ENCODE measurements at places on chromosomes 5 and 9. TPM values are rescaled to one million over a fixed set of nuclear protein-coding genes. Genes with fewer than 3 reads are reported as not detected.

DNA sequence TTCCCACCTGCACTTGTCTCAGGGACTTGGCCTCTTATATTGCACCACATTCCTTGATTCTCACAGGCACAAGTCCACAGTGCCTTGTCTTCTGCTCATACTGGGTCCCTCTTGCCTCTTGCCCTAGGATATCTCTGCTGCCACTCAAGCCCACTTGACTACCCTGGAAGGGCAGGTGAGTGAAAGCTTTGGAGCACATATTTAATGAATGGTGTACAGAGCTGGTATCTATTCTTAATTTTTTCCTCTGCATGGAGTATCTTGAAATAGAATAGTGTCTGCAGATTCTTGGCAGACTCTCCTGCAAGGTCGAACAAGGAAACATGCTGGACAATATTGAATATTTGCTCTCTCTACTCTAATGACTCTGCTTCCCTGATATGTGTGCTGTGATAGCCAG lies 1248.0 kb downstream of the MAT2B start:
- no peak for DNase-seq

DNA sequence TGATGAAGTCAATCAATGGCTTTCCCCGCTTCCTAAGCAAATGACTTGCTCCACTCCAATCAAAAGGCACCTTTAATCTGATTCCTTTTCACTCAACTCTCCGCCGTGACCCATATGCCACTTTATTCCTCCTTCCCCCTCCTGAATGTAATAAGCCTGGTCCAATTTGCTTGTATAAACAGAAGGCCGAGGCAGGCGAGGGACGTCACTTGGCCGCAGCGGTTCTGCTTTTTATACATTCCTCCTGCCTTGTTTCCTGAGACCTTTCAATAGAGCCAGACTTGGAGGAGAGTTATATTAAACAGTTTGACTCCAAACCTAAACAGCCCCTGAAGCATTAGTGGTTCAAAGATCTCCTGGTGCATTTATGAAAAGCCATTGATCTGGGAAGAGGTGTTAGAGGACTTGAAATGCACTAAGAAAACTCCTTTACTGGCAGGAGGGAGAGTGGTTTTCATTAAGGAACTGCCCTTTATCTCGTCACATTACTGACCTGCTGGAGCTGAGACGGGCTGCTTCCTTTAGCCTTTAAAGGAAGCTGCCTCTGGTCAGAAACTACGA lies 273.4 kb downstream of the SLIT3 start:
- DNase-seq: no peak

- no peak for DNase-seq
These were observed 1.5 kb upstream of the RFX3 start for GRCh38 chr9:3526997-3527940.

DNA sequence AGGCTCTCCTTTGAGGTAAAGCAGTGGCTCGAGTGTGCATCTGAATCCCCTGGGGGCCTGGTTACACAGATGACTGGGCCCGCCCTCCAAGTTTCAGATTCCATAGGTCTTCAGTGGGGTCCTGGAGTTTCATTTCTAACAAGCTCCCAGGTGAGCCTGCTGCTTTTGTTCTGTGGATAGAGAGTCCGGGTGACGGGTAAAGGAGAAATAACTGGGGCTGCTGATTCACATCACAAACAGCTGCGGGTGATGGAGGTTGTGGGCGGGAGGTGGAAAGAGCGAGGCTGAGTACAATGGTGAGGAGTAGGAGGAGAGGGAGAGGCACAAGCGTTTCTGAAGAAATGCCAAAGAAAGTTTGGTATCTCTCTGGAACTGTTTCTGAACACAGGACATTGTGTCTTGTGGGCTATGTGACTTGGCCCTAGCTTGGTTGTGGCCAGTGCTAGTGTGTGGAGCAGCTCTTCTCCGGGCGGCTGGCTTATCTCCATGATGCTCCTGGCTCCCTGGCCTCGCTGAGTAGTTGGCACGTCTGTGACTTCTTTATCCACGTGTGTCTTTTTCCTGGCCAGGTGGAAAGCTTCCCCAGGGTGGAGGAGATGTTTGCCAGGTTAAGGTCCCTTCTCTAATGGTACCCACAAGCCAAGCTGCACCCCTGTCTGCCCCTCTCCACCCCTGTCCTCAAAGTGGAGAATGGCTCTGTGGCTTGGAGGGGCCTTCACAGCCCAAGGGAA lies 61.7 kb downstream of the HSPA4 start:
- DNase-seq: no peak

- no peak for DNase-seq
These were observed 247.5 kb downstream of the MARCHF11 start for GRCh38 chr5:15932066-15932465.

GRCh38 chr5:33867241-33867640 lies 24.5 kb downstream of the ADAMTS12 start:
- DNase-seq: no peak

DNA sequence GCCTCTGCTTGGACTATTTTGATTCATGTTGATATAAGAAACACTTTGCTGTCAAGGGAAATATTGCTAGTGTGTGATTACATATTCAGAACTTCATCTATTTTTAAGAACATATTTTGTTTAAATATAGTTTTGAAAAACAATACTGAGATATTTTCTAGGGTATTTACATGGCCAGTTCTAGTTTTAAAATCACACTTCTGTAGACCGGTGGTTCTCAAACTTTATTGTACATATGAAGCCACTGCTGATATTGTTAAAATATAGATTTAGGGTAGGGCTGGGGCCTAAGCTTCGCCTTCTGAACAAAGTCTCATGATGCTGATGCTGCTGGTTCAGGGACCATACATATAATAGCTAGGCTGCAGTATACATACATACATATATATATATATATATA lies 1000.0 kb downstream of the PTPRD start:
- no peak for DNase-seq

- no peak for DNase-seq
These were observed 125.5 kb downstream of the TENT4A start for GRCh38 chr5:6838736-6839135.

GRCh38 chr5:35026941-35027340 lies 20.8 kb downstream of the AGXT2 start:
- no peak for DNase-seq

DNA sequence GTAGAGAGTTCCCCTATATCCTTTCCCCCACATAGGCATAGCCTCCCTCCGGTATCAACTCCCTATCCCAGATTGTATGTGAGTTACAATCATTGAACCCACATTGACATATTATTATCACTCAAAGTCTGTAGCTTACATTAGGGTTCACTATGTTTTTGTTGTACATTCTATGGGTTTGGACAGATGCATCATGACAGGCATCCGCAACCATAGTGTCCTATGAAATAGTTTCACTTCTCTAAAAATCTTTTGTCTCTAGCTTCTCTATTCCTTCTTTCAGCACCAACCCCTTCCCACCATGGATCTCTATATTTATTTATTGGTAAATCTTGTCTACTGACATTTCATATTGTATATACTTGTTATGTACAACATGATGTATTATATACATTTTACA lies 31.6 kb downstream of the TAF11L14 start:
- DNase-seq: no peak

DNA sequence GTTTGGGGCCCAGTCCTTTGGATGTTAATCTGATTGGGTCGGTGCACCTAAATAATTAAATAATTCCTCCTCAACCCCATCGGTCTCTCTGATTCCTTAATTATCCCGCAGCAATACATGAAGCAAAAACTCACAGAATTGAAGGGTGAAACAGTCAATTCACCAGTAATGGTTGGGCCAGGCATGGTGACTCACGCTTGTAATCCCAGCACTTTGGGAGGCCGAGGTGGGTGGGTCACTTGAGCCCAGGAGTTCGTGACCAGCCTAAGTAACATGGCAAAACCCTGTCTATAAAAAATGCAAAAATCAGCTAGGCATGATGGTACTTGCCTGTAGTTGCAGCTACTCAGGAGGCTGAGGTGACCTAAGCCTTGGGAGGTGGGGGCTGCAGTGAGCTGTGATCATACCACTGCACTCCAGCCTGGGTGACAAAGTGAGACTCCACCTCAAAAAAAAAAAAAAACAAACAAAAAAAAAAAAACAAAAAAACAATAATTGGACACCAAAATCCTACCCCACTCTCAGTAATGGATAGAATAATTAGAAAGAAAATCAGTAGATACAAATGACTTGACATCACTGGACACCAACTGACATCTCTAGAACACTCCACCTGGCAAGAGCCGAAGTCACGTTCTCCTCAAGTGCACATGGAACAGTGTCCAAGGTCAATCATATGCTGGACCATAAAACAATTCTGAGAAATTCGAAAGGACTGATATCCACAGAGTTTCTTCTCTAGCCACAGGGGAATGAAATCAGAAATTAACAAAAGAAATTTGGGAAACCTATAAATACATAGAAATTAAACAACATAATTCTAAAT lies 5.3 kb downstream of the ABO start:
- no peak for DNase-seq

DNA sequence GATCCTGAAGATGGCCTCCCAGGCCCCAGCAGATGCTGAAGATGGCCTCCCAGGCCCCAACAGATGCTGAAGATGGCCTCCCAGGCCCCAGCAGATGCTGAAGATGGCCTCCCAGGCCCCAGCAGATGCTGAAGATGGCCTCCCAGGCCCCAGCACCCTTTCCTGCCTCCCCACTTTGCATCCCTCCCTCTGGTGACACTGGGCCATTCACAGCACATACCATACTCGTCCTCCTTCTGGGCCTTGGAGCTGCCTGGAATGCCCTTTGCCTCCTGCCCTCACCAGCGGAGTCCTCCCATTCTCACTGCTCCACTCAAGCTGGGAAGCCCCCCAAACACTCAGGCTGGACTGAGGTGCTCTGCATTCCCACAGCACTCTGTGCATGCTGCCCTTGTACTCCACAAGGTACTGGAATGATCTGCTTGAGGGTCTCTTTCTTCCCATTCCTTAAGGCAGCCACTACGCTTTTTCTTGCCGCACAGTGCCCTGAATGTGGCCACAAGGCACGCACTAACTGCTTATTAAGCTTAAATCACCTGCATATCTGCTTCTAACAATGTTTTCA lies 550.0 kb downstream of the BNC2 start:
- DNase-seq: no peak

GRCh38 chr5:55991768-55992486 lies 2.8 kb downstream of the IL6ST start:
- no peak for DNase-seq

- DNase-seq: no peak
These were observed 1.8 kb upstream of the ZNF354A start for GRCh38 chr5:178732281-178732680.

DNA sequence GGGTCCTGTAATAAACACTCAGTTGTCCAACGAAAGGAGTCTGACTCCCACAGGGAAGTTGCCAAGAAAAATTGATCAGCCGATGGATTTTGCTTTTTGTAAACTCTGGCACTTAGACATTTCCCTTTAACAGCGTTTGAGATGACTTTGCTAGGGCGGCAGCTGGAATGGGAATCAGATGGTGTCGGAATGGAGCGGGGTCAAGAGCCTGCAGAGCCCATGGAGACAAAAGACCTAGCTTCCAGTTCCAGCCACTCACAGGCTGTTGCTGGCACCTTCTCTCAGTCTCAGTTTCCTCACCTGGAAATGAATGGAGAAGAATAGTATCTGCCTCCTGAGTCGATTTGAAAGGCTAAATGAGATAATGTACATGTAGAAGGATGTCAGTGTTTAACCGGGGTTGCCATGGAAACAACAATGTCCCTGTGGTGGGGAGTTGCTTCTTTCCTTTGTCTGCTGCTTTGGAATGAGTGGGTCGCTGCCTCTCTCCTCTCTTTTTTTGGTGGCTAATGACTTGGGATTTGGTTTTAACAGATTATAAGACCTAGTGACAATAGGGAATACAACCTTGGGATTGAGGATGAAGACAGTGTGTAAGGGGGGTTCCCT lies 137.4 kb downstream of the GAS1 start:
- no peak for DNase-seq

GRCh38 chr9:135949501-135950134 lies 11.6 kb downstream of the UBAC1 start:
- no peak for DNase-seq

- no peak for DNase-seq
These were observed 20.3 kb downstream of the ARPC5L start for GRCh38 chr9:124882231-124882630.

DNA sequence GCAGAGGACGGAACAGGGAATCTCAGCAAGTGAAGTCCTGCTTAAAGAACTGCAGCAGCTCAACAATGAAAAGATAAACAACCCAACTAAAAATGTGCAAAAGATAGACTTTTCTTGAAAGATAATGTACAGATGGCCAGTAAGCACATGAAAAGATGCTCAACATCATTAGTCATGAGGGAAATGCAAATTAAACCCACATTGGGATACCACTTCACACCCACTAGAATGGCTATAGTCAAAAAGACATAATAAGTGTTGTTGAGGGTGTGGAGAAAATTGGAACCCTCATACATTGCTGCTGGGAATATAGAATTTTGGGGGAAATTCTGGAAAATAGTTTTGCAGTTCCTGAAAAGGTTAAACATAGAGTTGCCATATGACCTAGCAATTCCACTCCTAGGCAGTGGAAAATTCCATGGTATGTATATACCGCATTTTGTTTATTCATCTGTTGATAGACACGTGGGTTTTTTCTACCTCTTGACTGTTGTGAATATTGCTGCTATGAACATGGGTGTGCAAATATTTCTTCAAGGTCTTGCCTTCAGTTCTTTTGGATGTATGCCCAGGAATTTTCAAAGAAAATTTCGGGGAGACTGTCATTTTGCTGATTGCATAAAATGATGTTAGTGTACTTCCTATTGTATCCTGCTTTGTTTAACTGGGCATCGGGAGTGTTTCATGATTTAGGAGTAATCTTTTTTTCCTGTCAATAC lies 7.2 kb downstream of the CNOT8 start:
- DNase-seq: no peak

GRCh38 chr9:79526149-79526672 lies 45.6 kb upstream of the TLE4 start:
- DNase-seq: no peak

DNA sequence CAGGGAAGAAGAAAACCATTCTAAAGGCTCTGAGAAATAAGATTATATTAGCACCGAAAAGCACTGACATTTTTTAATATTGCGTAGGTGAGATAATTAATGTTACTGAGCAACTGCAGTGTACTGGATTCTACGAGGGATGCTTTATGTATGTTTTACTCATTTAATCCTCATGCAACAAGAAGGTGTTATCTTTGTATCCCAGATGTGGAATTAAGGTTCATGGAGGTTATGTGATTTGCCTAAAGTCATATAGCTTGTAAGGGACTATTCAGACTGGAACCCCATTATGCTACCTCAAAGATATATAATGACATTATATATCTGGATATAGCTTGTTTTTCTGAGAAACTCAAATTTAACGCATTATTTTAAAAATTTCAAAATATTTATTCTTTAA lies 2.5 kb downstream of the FBXO4 start:
- no peak for DNase-seq

Gene FGF1
- total RNA-seq: 0.76 TPM

Gene DNAI1
- total RNA-seq: 0.43 TPM

Gene RNF145
- 28.2 TPM for total RNA-seq

Gene HRCT1
- total RNA-seq: 1.1 TPM

Gene IL4
- total RNA-seq: not detected

Gene SPATA31E1
- not detected for total RNA-seq

Gene PCDHB3
- 0.51 TPM for total RNA-seq

Gene OR1L1
- total RNA-seq: not detected

Gene SNCB
- total RNA-seq: 0.41 TPM

Gene GNPDA1
- 10.0 TPM for total RNA-seq

Gene GAPT
- 3.2 TPM for total RNA-seq

Gene ANKRD18A
- 7.0 TPM for total RNA-seq

Gene ZMAT2
- total RNA-seq: 17.6 TPM

Gene PKD2L2
- not detected for total RNA-seq

Gene PTGES
- 0.16 TPM for total RNA-seq

Gene C8G
- 0.43 TPM for total RNA-seq

Gene PROB1
- total RNA-seq: 0.38 TPM

Gene TMC1
- not detected for total RNA-seq
